ENCODE measurements at places on chromosomes 5 and 9. TPM values are rescaled to one million over a fixed set of nuclear protein-coding genes. Genes with fewer than 3 reads are reported as not detected.

DNA sequence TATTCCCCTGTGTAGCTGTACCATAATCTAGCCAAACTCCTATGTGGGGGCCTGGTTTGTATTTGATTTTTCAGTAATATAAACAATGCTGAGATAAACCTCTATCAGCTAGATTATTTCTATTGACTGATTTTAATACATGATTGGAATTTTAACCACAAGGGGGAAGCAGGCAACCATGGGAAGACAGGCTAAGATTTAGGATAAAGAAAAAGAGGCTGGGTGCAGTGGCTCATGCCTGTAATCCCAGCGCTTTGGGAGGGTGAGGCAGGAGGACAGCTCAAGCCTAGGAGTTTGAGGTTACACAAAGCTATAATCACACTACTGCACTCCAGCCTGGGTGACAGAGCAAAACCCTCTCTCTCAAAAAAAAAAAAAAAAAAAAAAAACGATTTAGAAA, 18.1 kb upstream of the GPX3 start:
- no peak overlapping the region for H3K4me3 ChIP-seq
- no peaks in the 10 kb centered on the region for H3K27me3 ChIP-seq
- no peak for DNase-seq

DNA sequence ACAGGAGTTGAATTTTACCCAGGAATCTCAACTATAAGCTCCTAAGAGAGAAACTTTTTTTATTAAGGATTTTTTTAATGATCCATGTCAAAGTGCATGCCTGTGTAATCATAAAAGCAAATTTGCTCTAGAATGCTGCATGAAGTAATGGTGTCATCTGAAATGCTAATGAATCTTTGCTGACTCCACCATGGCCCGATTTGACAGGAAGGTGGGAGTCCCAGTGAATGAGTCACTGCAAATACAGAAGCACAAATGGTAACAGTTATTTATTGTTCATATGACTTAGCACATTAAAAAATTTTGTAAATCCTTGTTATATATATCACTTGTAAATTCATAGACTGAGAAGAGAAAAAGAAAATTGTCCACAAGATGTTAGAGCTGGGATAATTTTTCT, 341.3 kb downstream of the RASEF start:
- H3K4me3 ChIP-seq, result no peak overlapping the region
- H3K36me3 ChIP-seq, result no peaks in the 10 kb centered on the region
- no peak overlapping the region for H3K27ac ChIP-seq
- no peaks in the 10 kb centered on the region for H3K4me1 ChIP-seq

- no peaks in the 10 kb centered on the region for H3K27me3 ChIP-seq
- DNase-seq, result no peak
- H3K36me3 ChIP-seq, result peaks cover 2% of the 10 kb centered on the region
- no peak overlapping the region for H3K4me3 ChIP-seq
Measured at GRCh38 chr5:135319928-135320606, 79.0 kb downstream of the MACROH2A1 start.

GRCh38 chr9:73151653-73152542, at the start of gene ANXA1:
Gene ANXA1, plus strand, starts transcription at chr9:73151865. Its CDS starts 6,671 bp downstream, at chr9:73158536.
- H3K36me3 ChIP-seq, result peaks cover 9% of the 10 kb centered on the region
- DNase-seq, result no peak
- H3K4me1 ChIP-seq, result peaks cover 59% of the 10 kb centered on the region
- H3K4me3 ChIP-seq, result peak within 1 kb of the TSS; percentile 90
- peak within 1 kb of the TSS; percentile 89 for H3K27ac ChIP-seq
- no peaks in the 10 kb centered on the region for H3K27me3 ChIP-seq

Gene MELK
- total RNA-seq, result 47.2 TPM

All from activated naive CD8-positive, alpha-beta T cell treated with anti-CD3 and anti-CD28 coated beads, Interleukin-2, amount 10 ng/mL, durations not matched to agents 7 days and 5 days (primary cell).